ENCODE measurements at places on chromosomes 12 and 14.

GRCh38 chr14:89095036-89095435 lies 270.6 kb downstream of the TTC8 start:
- no peak for DNase-seq

- DNase-seq: no peak
Observed at GRCh38 chr12:95239216-95239615, 21.6 kb downstream of the VEZT start.

DNA sequence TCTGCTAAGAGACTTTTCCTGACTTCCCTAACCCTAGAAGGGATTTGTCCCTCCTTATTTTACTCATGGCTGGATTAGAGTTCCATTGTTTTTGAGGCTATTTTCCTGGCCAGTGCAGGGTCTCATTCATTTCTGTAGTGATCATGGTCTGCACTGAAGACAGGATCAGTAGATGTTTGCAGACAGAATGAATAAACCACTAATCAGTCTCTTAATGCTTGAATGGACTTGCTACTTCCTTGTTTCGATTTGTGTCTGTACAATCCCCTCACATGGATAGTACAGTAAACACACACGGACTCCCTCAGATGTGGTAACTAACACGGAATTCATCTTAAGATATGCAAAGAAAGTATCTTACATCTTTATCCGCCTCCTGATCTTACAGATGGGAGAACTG lies 102.6 kb upstream of the PRB2 start:
- no peak for DNase-seq

DNA sequence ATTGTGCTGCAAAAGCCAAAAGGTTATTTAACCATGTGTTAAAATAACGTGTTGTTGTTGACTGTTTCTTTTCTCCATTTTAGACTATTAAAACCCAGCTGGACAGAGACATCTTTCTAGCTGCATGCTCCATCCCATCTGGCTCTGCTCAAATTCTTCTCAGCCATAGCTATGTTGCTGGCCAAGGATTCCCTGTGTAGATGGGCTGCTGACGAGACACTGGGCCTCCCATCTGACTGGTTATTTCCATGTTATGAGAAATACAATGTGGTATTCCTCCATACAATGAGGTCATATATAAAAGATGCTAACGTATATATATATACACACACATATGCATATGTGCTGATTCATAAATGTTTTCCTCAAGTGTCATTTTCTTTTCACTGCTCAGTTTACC lies 30.1 kb downstream of the MED13L start:
- no peak for DNase-seq

GRCh38 chr12:113261847-113262470 lies 40.7 kb downstream of the TPCN1 start:
- DNase-seq: no peak

DNA sequence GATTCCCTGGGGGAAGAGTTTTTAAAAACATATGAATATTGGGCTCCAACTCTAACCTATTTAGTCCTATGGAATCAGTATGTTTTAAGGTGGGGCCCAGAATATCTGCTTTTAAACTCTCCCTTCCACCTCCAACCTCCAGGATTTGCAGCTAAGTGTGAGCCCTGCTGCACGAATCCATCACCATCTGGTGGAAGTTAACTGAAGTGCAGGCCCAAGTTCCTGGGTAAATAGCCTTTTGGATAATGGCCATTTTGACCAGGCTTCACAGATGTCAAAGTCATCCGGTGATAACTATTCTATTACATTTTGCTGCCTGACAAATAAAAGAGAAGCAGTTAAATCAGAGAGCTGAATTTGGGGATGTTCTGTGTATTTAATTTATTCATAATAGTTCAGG lies 58.1 kb upstream of the RMST start:
- peak; percentile 75 for DNase-seq

DNA sequence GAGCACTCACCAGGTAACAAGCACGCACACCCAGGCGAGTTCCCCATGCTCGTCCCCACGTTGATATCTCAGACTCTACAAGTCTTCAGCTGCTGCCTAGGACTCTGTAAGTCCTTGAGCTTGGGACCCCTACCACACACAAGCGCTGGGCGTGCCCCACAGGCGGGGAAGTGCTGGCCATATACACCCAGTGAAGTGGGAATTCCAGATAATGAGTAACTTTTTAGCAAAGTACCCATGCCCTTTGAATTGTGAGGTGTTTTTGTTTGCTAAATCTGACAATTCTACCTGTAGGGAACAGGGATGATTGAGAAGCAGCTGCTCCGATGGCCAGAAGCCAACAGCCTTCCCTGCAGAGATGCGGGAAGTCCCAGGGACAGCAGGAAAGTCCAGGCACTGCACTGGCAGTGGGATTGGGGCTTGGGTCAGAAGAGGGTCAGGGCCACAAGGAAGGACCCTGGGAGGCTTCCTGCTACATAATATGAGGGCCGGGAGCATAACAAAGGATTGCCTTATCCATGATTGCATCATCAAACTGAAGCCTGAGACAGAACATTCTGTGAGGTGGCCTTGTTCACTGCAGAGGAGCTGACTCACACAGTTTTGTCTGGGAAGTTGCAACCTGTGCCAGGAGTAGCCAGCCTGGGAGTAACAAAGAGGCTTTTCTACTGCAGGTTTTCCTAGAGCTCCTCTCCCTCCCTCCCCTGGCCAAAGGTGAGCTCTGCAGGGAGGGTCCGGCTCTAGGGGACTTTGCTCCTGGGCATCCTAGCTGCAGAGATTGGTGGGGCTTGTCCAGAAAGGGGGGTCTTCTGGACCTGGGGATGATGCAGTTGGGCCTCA lies 13.2 kb upstream of the SERPINA3 start:
- no peak for DNase-seq

GRCh38 chr14:93954516-93954830 lies 21.9 kb downstream of the ASB2 start:
- DNase-seq: no peak

- no peak for DNase-seq
Observed at GRCh38 chr12:101927999-101928398, 50.6 kb downstream of the DRAM1 start.

GRCh38 chr12:42945927-42946326 lies 356.4 kb upstream of the PRICKLE1 start:
- no peak for DNase-seq

GRCh38 chr12:82655751-82656150 lies 31.0 kb upstream of the TMTC2 start:
- DNase-seq: no peak

GRCh38 chr12:79870916-79871315 lies 64.0 kb downstream of the PPP1R12A start:
- no peak for DNase-seq

DNA sequence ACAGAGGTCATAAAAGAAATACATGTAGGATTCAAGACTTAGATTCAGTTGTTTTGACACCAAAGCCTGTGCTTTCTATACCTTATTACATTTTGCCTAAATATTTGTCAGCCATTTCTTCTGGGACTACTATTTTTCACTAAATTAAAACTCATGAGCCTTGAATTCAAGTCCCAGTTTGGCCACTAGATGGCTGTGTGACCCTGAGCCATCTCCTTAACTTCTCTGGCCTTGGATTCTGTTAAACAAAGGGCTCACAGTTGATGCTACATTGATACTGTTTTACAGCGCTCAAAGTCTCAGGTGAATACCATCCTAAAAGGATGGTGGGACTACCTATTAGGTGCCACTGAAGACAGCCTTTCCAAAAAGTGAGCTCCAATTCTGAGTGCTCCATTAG lies 39.6 kb upstream of the CCDC198 start:
- DNase-seq: no peak

GRCh38 chr14:53462931-53463778 lies 310.0 kb upstream of the DDHD1 start:
- DNase-seq: no peak

DNA sequence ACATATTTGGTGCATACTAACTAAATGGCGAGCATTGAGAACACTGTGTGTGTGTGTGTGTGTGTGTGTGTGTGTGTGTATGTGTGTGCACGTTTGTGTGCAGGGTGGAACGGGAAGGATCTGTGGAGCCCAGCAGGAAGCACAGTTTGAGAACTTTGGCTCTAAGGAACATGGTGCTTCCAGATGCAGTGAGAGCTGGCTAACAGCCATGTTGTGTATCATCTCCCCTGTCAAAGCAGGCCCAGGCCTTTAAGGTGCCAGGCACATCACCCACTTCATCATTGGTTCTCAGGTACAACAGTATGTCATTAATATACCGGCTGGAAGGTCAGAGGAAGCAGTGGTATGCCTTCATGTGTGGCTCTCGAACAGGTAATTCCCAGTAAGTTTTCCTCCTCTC lies 72.5 kb downstream of the SLC8A3 start:
- DNase-seq: no peak

DNA sequence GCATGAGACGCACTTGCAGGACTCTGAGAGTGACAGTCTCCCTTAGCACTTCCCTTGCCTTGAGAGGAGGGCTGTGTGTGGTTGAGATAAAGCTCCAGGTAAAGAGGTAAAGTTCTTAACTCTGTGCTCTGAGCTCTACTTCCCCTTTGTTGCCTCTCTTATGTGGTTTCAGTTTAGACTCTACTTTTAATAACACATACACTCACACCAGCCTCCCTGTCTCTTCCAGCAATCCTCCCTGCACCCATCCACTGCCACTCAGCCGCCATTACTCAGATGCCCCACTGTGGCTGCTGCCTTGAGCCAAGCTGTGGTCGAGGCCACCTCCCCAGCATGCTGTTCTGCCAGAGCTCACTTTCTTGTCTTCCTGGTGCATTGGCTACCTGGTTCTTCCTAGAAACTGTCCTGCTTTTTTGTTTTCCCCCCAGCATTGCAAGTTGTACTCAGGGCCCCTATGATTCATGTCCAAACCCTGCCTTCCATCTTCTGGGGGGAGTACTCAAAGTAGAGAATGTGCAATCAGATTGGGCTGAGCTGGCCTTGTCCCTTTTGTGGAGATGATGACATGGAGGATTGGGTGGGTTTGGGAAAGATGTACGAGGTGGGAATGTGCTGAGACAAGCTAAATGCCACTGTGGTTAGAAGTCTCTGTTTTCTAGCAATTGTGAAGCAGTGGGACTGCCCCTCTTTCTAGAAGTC lies 115.5 kb upstream of the PARP11 start:
- DNase-seq: no peak
